ENCODE measurements at places on chromosomes 11 and 22. TPM values are rescaled to one million over a fixed set of nuclear protein-coding genes. Genes with fewer than 3 reads are reported as not detected.

OR51B4 gene
- not detected for total RNA-seq

GRCh38 chr11:110798201-110798900 is 86.1 kb upstream of the ARHGAP20 start:
- H3K27me3 ChIP-seq: no peaks in the 10 kb centered on the region
- no peak overlapping the region for H3K4me3 ChIP-seq
- H3K27ac ChIP-seq: no peak overlapping the region
- no peak for DNase-seq

KCNJ1 gene
- not detected for total RNA-seq

- H3K4me1 ChIP-seq: peaks cover 44% of the 10 kb centered on the region
- peak; percentile 54 for DNase-seq
- no peak overlapping the region for H3K4me3 ChIP-seq
- H3K27ac ChIP-seq: no peak overlapping the region
- peaks cover 9% of the 10 kb centered on the region for H3K36me3 ChIP-seq
Measured at GRCh38 chr11:35615921-35616900, 2.0 kb upstream of the FJX1 start.

ZNF215 gene
- not detected for total RNA-seq

DNA sequence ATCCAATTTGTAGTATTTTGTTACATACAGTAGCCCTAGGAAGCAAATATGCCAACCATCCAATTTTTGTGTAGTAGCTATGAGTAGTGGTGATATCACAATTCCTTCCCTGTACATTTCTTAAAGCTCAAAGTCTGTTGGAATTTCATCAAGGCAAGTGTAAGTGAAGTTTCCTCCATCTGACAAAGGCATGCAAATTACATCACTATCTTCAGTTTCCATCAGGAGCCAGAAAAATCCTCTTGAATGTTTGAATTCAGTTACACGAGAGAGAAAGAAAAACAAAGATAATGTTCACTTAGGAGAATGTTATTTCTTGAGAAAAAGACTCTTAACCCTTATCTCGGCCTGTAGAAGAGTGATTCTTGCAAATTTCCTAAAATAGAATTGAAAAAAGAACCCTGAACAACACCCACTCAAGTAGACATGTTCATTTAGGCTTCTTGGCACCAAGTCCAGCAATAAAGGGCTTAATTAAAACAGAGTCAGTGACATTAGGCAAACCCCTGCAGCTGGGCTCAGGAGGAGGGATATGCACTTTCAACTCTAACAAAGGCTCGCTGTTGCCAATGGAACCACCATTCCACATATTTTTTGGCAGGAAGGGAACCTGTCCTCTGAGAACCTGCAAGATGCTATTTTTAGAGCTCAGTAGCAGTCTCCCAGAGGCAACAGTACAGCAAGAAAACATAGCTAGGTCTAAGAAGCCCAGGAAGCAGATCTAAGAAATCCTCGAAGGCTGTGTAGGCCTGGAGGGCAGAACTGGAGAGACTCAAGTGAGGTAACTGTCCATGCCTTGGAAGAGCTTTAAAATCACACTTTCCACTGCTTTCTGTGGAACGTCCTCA is 144.6 kb downstream of the CCDC81 start:
- DNase-seq: no peak
- H3K4me3 ChIP-seq: no peak overlapping the region
- H3K27ac ChIP-seq: peak overlapping the region; percentile 34

GRCh38 chr11:117180661-117181585 is 2.4 kb downstream of the SIDT2 start:
- H3K36me3 ChIP-seq: no peaks in the 10 kb centered on the region
- no peak overlapping the region for H3K27ac ChIP-seq
- peak; percentile 25 for DNase-seq
- no peak overlapping the region for H3K4me3 ChIP-seq

DNA sequence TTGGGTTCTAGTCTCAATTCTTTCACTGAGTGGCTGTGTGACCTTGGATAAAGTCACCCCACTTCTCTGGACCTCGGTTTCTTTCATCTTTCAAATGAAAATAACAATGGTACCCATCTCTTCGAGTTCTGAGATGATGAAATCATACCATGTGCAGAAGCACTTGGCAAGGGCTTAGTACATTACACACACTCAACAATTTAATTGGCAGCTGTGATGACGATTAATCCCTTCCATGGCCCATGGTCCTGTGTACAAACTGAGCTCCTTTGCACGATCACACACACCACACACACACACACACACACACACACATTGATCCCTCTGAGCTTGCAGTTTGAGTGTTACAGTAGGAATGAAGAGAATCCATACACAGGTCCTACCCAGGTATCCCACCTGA is 103.4 kb upstream of the ASPHD2 start:
- H3K36me3 ChIP-seq: no peaks in the 10 kb centered on the region
- H3K4me3 ChIP-seq: no peak overlapping the region
- H3K27me3 ChIP-seq: no peaks in the 10 kb centered on the region
- DNase-seq: no peak
- H3K4me1 ChIP-seq: peaks cover 32% of the 10 kb centered on the region

GRCh38 chr11:2768471-2769408 is 68.9 kb upstream of the KCNQ1OT1 start:
- no peak overlapping the region for H3K4me3 ChIP-seq
- DNase-seq: peak; percentile 76
- no peaks in the 10 kb centered on the region for H3K36me3 ChIP-seq
- peaks cover 30% of the 10 kb centered on the region for H3K4me1 ChIP-seq
- 0 out of 2 replicates have a peak, but pooled peaks cover 3% of the 10 kb centered on the region for H3K27me3 ChIP-seq

CCDC87 gene
- total RNA-seq: not detected

DNA sequence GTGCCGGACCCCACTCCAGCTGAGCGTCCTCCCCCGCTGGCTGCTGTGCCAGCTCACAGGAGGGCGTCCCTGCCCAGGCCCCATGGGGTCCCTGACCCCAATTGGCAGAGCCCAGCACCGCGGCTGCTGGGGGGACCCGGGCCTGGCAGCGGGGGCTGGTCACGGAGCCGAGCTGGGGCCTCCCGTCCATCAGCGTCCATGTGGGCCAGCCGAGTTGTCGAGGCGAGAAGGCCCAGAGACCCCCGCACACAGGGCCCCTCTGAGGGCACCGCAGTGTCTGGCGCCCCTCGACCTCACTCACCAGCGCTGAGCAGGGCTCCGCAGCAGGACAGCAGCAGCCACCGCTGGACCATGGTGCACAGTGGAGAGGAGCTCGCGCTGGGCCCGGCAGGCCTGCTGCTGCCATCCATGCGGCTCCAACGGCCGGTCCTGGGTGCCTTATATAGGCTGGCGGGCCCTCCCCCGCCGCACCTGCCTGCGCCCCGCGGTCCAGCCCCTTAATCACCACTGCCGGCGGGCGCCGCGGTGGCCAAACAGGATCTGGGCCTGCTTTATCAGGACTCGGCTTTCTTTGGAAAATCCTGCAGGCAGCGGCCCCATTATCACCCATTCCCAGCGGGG is at the start of gene MUC6:
MUC6 (minus strand) TSS at position 416 of the 621 bp plus-strand sequence; CDS start at position 353, 63 bp downstream.
- DNase-seq: no peak
- H3K36me3 ChIP-seq: no peaks in the 10 kb centered on the region
- no peak within 1 kb of the TSS for H3K4me3 ChIP-seq
- H3K27me3 ChIP-seq: no peaks in the 10 kb centered on the region

HORMAD2 gene
- total RNA-seq: not detected

GRCh38 chr11:19852288-19852687 is 139.7 kb downstream of the NAV2 start:
- no peak for DNase-seq
- no peaks in the 10 kb centered on the region for H3K36me3 ChIP-seq
- no peak overlapping the region for H3K27ac ChIP-seq
- H3K4me3 ChIP-seq: no peak overlapping the region

SMTNL1 gene
- not detected for total RNA-seq

DNA sequence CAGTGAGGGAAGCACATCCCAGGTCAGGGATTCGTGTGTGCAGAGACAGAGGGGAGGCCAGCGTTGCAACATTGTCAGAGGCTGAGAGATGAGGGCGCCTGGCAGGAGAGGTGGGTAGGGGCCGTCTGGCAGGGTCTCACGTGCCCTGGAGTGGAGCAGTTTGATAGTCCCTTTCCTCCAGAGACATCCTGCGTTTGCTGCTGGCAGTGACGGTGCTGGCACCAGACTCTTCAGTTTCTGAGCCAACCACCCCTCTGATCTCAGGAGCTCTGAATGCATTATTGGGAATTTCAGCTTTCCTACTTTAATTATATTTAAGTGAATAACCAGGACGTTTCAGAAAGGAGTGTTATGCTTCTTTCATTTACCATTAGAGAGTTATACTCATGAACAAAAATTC is 136.5 kb downstream of the WNT7B start:
- no peak for DNase-seq
- H3K4me3 ChIP-seq: no peak overlapping the region
- H3K27me3 ChIP-seq: no peaks in the 10 kb centered on the region
- H3K27ac ChIP-seq: no peak overlapping the region
- H3K4me1 ChIP-seq: peaks cover 53% of the 10 kb centered on the region

FIBIN gene
- 4.9 TPM for total RNA-seq

GRCh38 chr22:50282361-50283155 is 12.4 kb upstream of the MAPK11 start:
- peaks cover 16% of the 10 kb centered on the region for H3K4me1 ChIP-seq
- peak overlapping the region; percentile 73 for H3K27ac ChIP-seq
- H3K27me3 ChIP-seq: no peaks in the 10 kb centered on the region
- H3K36me3 ChIP-seq: peaks cover 87% of the 10 kb centered on the region
- no peak overlapping the region for H3K4me3 ChIP-seq
- peak; percentile 88 for DNase-seq

- peaks cover 27% of the 10 kb centered on the region for H3K4me1 ChIP-seq
- no peak overlapping the region for H3K4me3 ChIP-seq
- no peak overlapping the region for H3K27ac ChIP-seq
- peaks cover 15% of the 10 kb centered on the region for H3K36me3 ChIP-seq
Measured at GRCh38 chr11:846496-847098, 3.9 kb downstream of the TSPAN4 start.

OR4D5 gene
- total RNA-seq: not detected

DNA sequence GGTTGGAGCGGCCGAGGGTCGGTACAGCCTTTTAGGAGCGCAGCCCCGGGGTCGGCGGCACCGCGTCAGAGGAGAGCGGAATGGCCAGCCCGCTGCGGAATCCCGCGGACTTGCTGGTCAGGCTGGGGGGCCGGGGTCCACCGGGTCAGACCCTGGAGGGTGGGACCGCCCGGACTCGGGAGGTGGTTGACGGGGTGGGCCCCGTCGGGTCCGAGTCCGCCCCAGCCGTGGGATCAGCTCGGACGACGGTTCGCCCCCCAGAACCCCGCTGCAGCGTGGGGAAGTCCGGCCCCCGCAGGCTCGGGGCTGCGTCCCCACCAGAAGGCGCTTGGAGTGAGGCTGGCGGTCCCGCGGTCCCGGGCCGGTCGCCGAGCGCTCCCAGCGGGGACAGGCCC is 301 bp upstream of the ADM2 start:
- H3K36me3 ChIP-seq: no peaks in the 10 kb centered on the region
- H3K27ac ChIP-seq: no peak overlapping the region
- no peak for DNase-seq
- H3K4me3 ChIP-seq: peak overlapping the region; percentile 26

OR6T1 gene
- total RNA-seq: not detected

NPAS4 gene
- 1.3 TPM for total RNA-seq

CREB3L1 gene
- 12.1 TPM for total RNA-seq

LDHA gene
- 913 TPM for total RNA-seq

IGLL1 gene
- not detected for total RNA-seq

DNA sequence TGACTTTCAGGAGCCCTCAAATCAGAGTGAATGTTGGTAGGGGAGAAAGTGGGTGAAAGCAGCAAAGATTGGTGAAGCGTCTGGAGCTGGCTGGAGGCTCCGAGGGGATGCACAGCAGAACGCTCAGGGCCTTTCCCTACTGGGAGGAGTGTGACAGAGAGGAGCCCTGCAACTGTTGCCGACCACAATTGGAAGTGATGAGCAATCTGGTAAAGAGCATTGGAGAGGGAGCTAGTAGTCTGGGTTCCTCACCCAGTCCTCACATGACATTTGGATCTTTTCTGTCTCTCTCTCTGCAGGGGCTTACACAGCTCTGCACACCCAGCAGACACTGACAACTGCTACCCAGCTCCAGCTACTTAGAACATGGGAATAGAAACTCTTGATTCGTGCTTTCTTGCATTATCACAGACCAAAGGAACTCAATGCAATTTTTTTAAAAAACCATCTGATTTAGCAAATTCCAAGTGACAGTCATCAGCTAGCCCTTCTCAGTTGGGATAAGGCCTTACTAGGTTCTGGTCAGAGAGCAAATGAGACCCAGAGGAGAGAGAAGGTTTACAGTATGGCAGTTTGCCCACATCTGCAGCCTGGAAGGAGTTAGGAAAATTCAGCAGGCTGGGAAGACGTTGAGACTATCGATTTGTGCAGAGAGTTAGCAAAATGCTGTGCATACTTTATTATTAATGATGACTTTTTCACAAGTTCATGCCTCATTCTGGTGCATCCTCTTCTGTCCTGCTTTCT is 278.0 kb upstream of the PLET1 start:
- no peak overlapping the region for H3K27ac ChIP-seq
- H3K4me1 ChIP-seq: no peaks in the 10 kb centered on the region
- H3K36me3 ChIP-seq: no peaks in the 10 kb centered on the region
- no peak overlapping the region for H3K4me3 ChIP-seq

DNA sequence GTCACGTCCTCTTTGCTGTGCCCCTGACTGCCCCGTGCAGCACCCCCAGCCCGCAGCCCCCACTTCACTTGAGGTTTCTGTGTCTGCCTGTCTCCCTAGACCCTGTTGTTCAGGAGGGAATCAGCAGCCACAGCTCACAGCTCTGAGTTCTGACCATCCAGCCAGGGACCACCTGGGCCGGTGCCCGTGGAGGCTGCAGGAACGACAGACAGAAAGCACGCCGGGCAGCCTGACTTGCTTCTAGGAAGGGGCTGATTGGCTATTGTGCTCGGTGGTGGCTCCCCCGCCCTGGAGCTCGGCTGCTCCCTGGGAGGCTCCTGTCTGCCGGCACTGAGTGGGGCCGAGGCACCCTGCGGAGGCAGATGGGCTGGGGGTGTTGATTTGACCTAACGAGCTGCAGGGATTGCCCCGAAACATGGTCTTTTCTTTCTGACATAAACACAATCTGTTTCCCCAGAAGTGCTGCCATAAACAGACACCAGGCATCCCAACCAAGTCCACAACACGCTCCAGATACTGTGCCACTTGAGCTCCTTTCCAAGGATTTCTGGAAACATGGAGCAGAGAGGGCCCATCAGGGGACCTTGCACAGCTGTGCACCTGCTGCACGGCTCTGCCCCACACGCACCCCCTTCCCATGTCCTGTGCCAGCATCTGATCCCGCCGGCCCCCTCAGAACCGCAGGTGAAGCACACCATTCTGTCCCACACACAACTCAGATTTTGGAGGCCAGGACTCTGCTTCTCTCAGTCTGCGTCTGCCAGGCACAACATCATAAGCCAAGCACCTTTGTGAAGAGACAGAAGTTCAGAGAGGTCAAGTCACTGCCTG is 855.9 kb downstream of the TBC1D22A start:
- no peaks in the 10 kb centered on the region for H3K27me3 ChIP-seq
- H3K4me3 ChIP-seq: no peak overlapping the region
- DNase-seq: peak; percentile 38
- H3K36me3 ChIP-seq: no peaks in the 10 kb centered on the region

SLC22A8 gene
- not detected for total RNA-seq

- peaks cover 10% of the 10 kb centered on the region for H3K4me1 ChIP-seq
- H3K36me3 ChIP-seq: no peaks in the 10 kb centered on the region
- H3K27me3 ChIP-seq: no peaks in the 10 kb centered on the region
- H3K4me3 ChIP-seq: no peak overlapping the region
- DNase-seq: no peak
Measured at GRCh38 chr11:115927823-115928329, 423.7 kb upstream of the CADM1 start.

GRCh38 chr22:38316364-38317121 is 690 bp downstream of the CSNK1E start:
- peak; percentile 75 for DNase-seq
- H3K27me3 ChIP-seq: no peaks in the 10 kb centered on the region
- peak overlapping the region; percentile 80 for H3K4me3 ChIP-seq
- H3K4me1 ChIP-seq: peaks cover 61% of the 10 kb centered on the region
- H3K36me3 ChIP-seq: peaks cover 32% of the 10 kb centered on the region
- peak overlapping the region; percentile 88 for H3K27ac ChIP-seq
